ENCODE measurements at places on chromosomes 16 and 17.

- DNase-seq = no peak
Observed at GRCh38 chr17:77466596-77467223, 325.9 kb downstream of the SEC14L1 start.

- DNase-seq = no peak
Observed at GRCh38 chr16:12062343-12063003, 85.9 kb downstream of the SNX29 start.

DNA sequence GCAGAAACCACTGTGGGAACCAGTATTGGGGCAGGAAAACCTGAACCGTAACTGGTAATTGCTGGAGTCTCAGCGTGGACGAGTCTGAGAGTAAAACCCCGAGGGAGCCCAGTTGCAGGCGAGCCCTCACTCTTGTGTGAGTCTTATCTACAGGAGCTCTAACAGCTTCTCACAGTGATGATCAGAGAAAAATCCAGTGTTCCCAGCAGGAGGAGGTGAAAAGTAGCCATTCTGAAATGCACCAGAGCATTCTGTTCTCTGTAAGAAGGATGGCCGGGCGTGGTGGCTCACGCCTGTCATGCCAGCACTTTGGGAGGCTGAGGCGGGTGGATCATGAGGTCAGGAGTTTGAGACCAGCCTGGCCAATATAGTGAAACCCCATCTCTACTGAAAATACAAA, 161.2 kb downstream of the COPRS start:
- DNase-seq = no peak

DNA sequence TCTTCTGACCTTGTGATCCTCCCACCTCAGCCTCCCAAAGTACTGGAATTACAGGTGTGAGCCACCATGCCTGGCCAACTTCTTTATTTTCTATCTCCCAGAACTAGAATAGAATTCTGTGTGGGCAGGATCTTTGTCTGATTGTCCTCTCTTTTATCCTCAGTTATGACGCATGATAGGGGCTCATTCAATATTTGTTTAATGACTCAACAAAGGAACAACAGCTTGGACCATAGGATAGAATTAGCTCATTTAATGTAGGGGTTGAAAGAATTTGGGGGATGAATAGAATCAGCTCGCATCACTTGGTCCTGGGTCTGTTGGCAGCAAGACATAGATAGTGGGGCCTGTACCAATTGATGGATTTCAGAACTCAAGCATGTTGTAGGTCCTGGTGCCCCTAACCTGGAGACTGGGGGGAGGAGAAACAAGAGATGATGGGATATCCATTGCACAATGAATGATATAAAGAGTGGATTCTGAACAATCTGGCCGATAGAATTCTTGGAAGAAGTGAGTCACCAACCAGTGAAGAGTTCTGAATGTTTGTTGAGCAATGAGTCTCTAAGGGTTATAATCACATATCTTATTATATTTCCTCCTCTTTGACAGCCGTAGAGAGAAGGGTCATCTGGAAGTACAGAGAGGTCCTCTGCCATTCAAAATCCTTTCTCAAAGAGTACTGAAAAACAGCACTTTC, 250.2 kb downstream of the HS3ST4 start:
- no peak for DNase-seq

- no peak for DNase-seq
Observed at GRCh38 chr17:42852351-42852750, 1.4 kb downstream of the AOC3 start.

- DNase-seq = no peak
Observed at GRCh38 chr16:27547134-27547533, 2.6 kb downstream of the GTF3C1 start.

- no peak for DNase-seq
Observed at GRCh38 chr16:48420437-48420836, 35.2 kb upstream of the SIAH1 start.

DNA sequence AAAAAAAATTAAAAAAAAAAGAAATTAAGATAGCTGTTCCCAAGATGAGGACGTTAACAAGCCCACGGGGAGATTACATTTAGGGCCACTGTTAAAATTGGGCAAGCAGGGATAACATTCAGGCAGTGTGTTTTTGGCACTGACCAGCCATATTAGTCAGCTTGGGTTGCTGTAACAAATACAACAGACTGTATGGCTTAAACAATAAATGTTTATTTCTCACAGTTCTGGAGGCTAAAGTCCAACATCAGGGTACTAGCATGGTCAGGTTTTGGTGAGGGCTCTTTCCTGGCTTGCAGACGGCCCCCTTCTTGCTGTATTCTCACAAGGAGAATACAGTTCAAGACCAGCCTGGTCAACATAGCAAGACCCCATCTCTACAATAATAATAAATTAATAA, 31.3 kb downstream of the ARSG start:
- no peak for DNase-seq

- no peak for DNase-seq
Observed at GRCh38 chr16:10668322-10669045, 26.2 kb downstream of the TEKT5 start.

- DNase-seq = no peak
Observed at GRCh38 chr16:17303101-17303500, 167.7 kb downstream of the XYLT1 start.

- DNase-seq = peak; percentile 43
Observed at GRCh38 chr17:75289832-75290337, 652 bp upstream of the SLC25A19 start.

DNA sequence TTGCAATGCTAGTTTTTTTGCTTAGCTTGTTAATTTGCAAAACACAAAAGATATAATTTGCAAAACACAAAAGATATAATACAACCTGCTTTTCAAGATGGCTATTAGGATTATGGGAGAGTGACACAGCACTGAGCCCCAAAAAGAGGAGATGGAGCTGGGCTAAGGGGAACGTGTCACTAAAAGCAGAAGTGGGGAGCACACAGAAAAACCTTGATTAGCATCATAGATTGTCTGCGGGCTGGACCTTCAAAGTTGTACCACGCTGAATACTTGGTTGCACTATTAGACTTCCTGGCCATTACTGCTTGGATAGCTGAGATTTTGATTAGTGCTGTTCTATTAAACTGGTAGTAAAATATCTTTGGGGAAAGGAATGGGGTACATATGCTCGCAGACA, 36.2 kb downstream of the KCNJ16 start:
- no peak for DNase-seq

DNA sequence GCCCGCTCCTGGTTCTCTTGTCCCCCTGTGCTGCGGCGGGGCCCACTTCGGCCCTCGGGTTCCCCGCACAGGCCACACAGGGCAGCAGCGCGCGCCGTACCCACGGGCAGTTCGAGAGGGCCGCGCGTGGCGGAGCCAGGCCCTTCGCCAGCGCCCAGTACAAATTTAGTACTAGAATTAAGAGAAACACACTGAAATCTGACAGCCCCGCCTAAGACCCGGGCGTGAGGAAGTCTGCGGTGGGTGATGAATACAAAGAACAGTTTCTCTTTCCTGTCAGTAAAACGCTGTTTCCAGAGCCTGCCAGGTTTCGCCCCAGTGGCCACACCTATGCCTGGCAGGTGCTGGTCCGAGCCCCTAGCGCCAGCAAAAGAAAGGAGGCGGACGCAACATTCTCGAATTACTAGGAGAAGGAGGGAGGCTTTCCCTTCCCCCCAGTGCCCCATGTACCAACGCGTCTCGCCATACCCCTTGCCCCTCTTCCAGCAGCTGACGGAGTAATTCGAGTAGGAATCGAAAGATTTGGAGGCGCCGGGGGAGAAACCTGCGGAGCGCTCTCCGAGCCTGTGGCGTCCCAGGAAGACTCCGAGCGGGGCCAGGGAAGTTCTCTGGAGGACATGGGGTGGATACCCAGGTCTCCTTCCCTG, 591 bp upstream of the SLFN5 start:
- peak; percentile 83 for DNase-seq

GRCh38 chr16:85235991-85236817, 123.9 kb upstream of the CIBAR2 start:
- no peak for DNase-seq

DNA sequence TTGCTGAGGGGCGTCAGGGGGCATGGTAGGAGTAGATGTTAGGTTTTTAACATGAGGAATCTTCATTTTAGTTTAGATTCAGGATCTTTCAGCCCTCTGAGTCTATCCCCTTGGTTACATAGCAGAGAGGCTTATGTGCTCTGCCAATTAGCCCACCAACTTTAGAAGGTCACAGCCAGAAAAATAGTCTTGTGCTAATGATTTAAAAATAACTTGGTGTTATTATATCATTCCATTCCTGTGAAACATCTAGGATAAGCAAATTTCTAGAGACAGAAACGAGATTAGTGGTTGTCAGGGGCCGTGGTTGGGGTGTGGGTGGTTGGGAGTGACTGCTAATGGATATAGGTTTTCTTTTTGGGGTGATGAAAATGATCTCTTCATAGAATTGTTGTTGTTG, 183.7 kb downstream of the SNX29 start:
- DNase-seq = no peak

DNA sequence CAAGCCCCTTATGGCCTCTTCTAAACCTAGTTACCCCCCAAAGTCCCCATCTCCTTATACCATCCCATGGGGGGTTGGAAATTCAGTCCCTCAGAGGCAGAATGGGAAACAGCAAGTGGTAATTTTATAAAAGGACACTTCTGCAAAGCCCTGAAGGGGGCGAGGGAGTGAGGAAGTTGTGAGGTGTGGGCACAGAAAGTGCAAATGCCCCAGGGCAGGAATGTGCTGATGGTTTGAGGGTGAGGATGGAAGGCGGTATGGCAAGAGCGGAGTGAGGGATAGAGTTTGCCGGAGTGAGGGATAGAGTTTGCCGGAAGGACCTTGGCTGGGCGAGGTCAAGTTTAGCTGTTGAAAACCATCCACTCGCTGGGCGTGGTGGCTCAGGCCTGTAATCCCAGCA, 52.7 kb downstream of the HAPSTR1 start:
- DNase-seq = no peak

GRCh38 chr17:58335061-58335731, 6.6 kb upstream of the TSPOAP1 start:
- no peak for DNase-seq

DNA sequence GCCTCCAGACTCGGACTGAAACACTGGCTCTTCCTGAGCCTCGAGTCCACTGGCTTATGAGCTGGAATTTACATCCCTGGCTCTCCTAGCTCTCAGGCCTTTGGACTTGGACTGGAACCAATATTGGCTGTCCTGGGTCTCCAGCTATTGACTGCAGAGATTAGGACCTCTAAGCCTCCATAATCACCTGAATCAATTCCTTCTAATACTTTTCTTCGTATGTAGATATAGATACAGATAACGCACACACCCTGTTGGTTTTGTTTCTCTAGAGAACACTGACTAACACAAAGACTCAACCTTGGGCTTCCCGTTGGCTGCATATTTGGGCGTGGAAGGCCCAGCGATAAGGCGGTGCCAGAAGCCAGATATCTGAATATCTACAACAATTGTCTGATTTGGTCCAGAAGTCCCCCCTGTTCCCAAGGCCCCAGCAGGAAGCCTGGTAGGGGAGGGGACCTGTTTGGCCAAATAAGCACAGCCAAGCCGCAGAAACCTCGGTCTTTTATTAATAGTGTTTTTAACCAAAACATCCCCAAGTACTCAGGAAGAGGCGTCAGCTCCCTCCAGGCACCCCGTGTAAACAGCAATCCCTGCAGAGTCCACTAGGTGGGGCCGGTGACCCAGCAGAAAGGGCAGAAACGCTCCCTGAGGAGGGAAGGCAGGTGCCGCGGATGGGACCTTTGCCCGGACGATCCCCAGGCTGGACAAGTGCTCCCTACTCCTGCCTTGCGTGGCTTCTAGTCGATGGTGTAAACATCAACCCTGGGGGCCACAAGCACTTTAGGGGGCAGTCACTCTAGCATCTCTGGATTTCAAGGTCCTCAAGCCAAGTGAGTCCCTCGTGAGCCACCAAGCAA, 57.0 kb downstream of the ABR start:
- peak; percentile 84 for DNase-seq
